ENCODE measurements at places on chromosomes 7 and 10. TPM values are rescaled to one million over a fixed set of nuclear protein-coding genes. Genes with fewer than 3 reads are reported as not detected.
A peak's percentile ranks its signal among the peaks of the same experiment; 100 is the strongest.

DNA sequence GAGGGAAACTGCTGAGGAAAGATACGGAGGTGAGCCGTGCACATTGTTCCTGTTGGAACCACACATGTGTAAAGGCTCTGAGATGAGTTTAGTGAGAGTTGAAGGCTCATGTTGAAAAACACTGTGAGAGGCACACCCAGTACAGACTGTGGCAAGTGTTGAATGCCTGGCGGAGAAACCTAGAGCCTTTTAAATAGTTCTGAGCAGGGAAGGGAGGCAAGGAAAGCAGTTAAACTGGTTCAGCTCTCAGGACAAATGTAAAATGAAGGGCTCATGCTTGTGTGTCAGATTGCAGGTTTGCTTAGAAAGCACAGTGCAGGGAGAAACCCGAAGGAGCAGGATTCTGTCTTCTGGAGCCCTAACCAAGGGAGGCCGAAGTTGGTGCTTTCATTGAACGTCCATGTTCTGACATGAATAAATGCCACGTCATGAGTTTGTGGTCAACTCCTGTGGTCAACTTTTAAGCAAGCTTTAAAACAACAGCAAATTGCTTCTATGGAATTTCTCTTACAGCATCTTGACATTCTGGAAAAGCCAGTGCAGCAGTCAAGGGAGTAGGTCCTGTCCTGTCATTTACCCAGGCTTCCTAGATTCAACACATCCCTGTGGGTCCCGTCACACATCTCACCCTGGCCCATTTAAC, 650.9 kb upstream of the GALNT17 start:
- DNase-seq, result no peak

DNA sequence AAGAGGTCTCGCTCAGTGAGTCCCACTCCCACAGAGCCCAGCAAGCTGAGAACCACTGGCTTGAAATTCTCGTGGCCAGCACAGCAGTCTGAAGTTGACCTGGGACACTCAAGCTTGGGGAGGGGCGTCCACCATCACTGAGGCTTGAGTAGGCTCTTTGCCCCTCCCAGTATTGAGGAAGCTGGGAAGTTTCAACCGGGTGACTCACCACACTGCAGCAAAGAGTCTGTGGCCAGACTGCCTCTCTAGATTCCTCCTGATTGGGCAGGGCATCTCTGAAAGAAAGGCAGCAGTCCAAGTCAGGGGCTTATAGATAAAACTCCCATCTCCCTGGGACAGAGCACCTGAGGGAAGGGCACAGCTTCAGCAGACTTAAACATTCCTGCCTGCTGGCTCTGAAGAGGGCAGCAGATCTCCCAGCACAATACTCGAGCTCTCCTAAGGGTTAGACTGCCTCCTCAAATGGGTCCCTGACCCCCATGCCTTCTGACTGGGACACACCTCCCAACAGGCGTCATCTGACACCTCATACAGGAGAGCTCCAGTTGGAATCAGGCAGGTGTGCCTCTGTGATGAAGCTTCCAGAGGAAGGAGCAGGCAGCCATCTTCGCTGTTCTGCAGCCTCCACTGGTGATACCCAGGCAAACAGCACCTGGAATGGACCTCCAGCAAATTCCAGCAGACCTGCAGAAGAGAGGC, 970.9 kb upstream of the LRRN3 start:
- DNase-seq, result no peak

DNA sequence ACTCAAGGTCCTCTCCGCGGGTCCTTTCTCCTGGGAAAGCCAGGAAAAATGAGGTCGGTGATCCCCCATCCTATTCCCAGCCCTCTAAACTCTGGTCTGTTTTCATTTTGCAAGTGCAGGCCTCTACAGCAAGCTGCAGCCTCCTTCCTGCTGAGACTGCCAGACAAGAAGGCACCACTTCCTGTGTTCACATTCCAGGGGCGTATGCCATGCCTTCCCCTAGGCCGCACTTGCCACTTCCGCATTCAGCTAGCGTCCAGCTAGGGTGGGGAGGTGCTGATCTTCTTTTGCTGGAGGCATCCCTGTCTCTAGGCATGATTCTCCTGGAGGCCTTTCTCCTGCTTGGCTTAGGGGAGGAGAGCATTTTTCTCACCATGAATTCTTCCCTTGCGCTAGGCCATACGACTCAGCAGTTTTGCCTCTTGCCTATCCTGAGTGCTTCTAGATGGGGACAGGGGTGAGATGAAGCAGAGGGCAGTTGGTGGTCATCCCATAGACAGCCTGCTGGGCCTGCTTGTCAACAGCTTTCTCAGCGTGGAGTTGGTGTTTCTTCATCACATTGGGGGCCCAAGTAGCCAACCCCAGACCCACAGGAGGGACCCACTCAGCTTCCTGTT, 328.9 kb downstream of the RPS24 start:
- DNase-seq, result peak; percentile 52

The AKR1C8 gene
- total RNA-seq, result not detected

The CREM gene
- total RNA-seq, result 38.6 TPM

DNA sequence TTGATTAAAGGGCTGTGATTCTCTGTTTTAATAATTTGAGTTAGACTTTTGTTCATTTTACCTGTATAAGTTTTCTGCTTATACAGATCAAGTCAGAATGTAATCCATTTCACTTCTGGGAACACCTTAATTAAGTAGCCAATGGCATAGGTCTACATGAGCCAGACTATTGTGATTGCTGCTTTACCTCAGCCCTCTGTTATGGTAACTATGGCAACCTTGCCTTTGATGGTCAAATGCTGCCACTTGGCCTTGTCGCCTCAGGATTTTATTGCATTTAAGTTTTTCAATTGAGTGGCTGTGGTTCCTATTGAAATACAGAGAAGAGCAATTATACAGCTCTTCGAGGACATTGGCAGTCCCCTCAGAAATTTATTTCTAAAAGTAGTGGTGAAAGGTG, 64.3 kb upstream of the TMEM106B start:
- no peak for DNase-seq

The OIT3 gene
- not detected for total RNA-seq

Data from SJSA1 (cell line).